Kidney tubule cell (primary cell): ENCODE measurements at places on chromosomes 4 and X.
A peak's percentile ranks its signal among the peaks of the same experiment; 100 is the strongest.

GRCh38 chr4:123346330-123346940 is 50.2 kb upstream of the SPRY1 start:
- DNase-seq: no peak

DNA sequence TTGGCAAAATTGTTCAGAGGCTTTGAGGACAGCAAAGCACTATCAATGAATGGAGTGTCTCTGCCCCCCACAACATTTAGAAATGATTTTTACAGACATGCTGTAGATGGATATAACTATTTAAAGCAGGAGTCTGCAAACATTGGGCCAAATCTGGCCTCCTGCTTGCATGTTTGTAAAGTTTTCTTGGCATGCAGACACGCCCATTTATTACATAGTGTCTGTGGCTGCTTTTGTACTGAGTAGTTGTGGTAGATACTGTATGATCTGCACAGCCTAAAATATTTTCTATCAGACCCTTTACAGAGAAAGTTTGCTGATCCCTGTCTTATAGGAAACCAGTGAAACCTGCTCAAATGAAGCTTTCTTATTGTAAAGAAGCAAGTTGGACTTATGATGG is 45.5 kb upstream of the PHEX start:
- DNase-seq: no peak

- peak; percentile 9 for DNase-seq
These were observed 271.9 kb downstream of the PABPC4L start for GRCh38 chr4:133929531-133930239.

DNA sequence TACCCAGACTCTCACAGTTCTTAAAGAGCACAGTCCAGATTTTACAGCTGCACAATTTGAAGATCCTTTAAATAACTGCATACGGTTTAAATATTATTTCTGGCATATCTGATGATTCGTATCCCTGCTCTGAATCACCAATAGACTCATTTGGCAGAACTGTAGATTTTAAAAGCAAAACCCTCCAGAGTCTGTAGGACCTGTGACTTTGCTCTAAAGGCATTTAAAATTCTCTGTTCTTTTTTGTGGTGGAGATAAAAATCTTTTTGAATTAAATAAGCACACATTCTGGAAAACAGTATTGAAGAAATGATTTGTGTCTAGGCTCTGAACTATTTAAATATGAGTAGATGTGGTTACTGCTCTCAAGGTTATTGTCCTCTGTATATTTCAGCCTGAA is 246.2 kb upstream of the PITX2 start:
- DNase-seq: peak; percentile 61

GRCh38 chr4:77600521-77601451 is 4.8 kb upstream of the CXCL13 start:
- peak; percentile 52 for DNase-seq

GRCh38 chr4:70583952-70584834 is 7.9 kb upstream of the AMBN start:
- DNase-seq: peak; percentile 94
